ENCODE measurements at places on chromosomes 12 and 14. TPM values are rescaled to one million over a fixed set of nuclear protein-coding genes. Genes with fewer than 3 reads are reported as not detected.

The TROAP gene
- total RNA-seq, result 79.4 TPM

The PRR4 gene
- total RNA-seq, result 7.1 TPM

The AKAP6 gene
- total RNA-seq, result 2.8 TPM

DNA sequence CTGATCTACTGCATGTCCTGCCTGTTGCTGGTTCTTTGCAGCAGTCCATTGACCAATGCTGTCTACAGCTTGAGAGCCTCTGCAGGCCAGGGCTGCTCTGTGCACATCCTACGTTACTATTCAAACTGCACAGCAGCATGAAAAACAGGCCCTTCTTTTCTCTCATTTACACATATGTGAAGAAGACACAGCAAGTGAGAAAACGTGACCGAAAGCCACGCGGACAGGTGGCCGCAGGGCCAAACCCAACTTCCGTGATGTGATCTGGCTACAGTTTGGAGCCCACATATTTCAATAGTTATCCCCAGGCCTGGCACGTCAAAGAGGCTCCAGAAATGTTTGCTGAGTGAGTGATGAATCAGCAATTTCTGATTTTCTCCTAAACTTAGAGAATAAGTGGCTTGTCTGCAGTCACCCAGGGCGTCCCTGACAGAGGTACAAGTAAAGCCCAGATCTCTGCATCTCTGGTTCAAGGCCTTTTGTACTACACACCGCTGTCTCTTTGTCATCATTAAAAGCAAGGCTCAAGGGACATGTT lies 17.9 kb upstream of the TCL1B start:
- no peak overlapping the region for H3K4me3 ChIP-seq
- H3K36me3 ChIP-seq, result no peaks in the 10 kb centered on the region
- DNase-seq, result no peak
- peaks cover 33% of the 10 kb centered on the region for H3K27me3 ChIP-seq
- H3K27ac ChIP-seq, result no peak overlapping the region
- H3K4me1 ChIP-seq, result no peaks in the 10 kb centered on the region

DNA sequence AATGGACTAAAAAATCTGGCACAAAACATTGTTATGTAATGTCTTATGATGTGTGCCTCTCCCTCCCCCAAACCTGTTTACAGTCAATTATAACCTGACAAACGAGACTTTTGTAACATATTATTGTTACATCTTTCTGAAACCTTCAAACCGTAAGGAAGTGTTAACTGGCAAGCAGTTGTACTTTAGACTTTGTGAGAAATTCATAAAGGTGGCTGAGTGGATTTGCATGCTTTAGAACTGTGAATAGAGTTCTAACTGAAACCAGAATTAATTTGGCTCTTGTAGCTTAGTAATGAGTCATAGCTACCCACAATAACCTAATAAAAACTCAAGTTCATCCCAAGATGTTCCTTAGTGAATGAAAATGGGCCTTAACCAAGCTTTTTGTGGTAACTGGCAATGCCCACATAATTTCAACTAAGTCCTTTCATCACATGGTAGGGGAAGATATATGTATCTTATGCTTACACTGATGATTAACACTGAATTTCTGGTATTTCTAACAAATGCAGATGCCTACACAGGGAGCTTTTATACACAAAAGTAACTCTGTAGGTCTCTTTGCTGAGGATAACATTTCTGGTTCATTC lies 29.7 kb downstream of the RAD9B start:
- H3K4me3 ChIP-seq, result no peak overlapping the region
- H3K36me3 ChIP-seq, result 0 out of 2 replicates have a peak, but pooled peaks cover 3% of the 10 kb centered on the region
- no peak overlapping the region for H3K27ac ChIP-seq
- no peaks in the 10 kb centered on the region for H3K27me3 ChIP-seq
- H3K4me1 ChIP-seq, result peaks cover 11% of the 10 kb centered on the region

- H3K27ac ChIP-seq, result no peak overlapping the region
- H3K4me1 ChIP-seq, result no peaks in the 10 kb centered on the region
- H3K36me3 ChIP-seq, result no peaks in the 10 kb centered on the region
- no peak for DNase-seq
- H3K27me3 ChIP-seq, result no peaks in the 10 kb centered on the region
Measured at GRCh38 chr14:38209572-38210557, 2.2 kb downstream of the SSTR1 start.

DNA sequence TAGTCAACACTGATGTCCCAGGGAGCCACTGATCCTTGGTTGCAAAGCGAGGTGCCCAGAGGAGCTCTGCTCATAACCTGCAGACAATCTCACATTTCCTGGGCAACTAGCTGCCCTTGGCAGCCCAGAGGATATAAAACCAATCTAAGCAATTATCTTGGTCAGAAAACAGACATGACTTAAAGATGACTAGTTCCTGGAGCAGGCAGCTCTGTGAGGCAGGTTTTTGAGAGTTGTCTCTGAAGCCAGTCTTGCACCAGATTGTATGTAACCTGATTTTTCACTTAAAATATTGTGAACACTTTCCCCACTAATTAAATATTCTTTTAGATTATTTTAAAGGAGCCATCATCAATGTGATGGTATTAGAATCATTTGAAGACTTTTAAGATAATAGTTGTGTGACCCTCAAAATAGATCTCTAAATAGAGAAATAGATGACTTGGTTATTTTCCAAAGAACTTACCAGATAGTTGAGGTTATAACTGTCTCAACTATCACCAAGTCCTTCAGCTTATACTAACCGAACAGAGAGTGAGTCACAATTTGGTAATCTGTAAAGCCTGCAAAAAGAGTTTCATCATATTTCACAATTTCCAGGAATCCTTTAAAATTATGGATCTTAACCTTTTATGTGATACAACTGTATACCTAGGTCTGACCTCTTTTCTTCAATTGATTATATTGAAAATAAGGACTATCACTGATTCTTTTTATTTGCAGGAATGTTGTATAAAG lies 75.9 kb downstream of the LIN7A start:
- H3K27ac ChIP-seq, result no peak overlapping the region
- no peak for DNase-seq
- H3K36me3 ChIP-seq, result no peaks in the 10 kb centered on the region
- no peaks in the 10 kb centered on the region for H3K27me3 ChIP-seq
- H3K4me3 ChIP-seq, result no peak overlapping the region

The TRIM9 gene
- 1.5 TPM for total RNA-seq

GRCh38 chr14:50335389-50335788 lies 23.3 kb downstream of the DMAC2L start:
- H3K27me3 ChIP-seq, result no peaks in the 10 kb centered on the region
- H3K27ac ChIP-seq, result no peak overlapping the region
- H3K4me3 ChIP-seq, result no peak overlapping the region
- no peaks in the 10 kb centered on the region for H3K36me3 ChIP-seq
- DNase-seq, result no peak

The HOXC4 gene
- 3.8 TPM for total RNA-seq

The IFNG-AS1 gene
- not detected for total RNA-seq

- no peaks in the 10 kb centered on the region for H3K36me3 ChIP-seq
- peak overlapping the region; percentile 90 for H3K27ac ChIP-seq
- H3K4me3 ChIP-seq, result no peak overlapping the region
- H3K27me3 ChIP-seq, result no peaks in the 10 kb centered on the region
Measured at GRCh38 chr14:91383439-91383838, 34.2 kb downstream of the CCDC88C start.

GRCh38 chr14:66600416-66600815 lies 92.5 kb downstream of the GPHN start:
- no peak for DNase-seq
- H3K4me1 ChIP-seq, result peaks cover 8% of the 10 kb centered on the region
- H3K27me3 ChIP-seq, result no peaks in the 10 kb centered on the region
- H3K36me3 ChIP-seq, result no peaks in the 10 kb centered on the region

The BAZ1A gene
- total RNA-seq, result 17.3 TPM

GRCh38 chr12:111429828-111430432 lies 24.2 kb downstream of the SH2B3 start:
- H3K4me3 ChIP-seq, result no peak overlapping the region
- no peaks in the 10 kb centered on the region for H3K36me3 ChIP-seq
- no peak overlapping the region for H3K27ac ChIP-seq
- H3K4me1 ChIP-seq, result peaks cover 39% of the 10 kb centered on the region

DNA sequence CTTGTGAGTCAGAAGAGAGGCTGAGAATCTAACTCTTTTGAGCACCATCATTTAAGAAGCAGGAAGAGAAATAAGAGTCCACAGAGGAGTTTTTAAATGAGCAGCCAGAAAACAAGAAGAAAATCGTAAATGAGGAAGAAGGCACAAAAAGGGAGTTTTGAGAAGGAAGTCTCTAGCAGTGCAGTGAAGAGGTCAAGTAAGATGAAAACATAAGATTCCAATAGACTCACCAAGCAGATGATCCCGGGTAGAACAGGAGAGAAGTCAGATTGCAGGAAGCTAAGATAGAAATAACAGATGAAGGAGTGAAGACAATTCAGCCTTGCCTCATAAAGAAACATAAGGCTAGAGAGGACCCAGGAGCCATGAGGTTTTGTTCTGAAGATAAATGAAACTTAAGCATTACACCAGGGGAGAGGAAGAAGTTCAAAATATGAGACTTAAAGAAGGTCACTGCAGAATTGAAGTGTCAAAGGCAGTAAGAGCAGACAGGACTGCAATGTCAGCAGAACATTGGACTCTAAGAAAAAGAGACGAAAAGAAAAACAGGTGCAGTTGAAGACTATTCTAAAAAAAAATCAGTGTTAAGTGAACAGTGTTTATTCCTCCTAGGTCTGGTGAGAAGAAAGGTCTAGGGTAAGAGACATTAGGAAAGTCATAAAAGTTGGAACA lies 229.0 kb downstream of the SEC23A start:
- peaks cover 7% of the 10 kb centered on the region for H3K4me1 ChIP-seq
- H3K27ac ChIP-seq, result no peak overlapping the region
- DNase-seq, result no peak
- no peaks in the 10 kb centered on the region for H3K27me3 ChIP-seq

- no peak overlapping the region for H3K27ac ChIP-seq
- H3K27me3 ChIP-seq, result peaks cover 88% of the 10 kb centered on the region
- DNase-seq, result no peak
- H3K36me3 ChIP-seq, result no peaks in the 10 kb centered on the region
- H3K4me3 ChIP-seq, result no peak overlapping the region
Measured at GRCh38 chr14:69932391-69932790, 53.2 kb downstream of the SMOC1 start.

GRCh38 chr12:57611827-57612710 lies 834 bp downstream of the ARHGEF25 start:
- H3K27ac ChIP-seq, result no peak overlapping the region
- H3K4me3 ChIP-seq, result no peak overlapping the region
- H3K36me3 ChIP-seq, result no peaks in the 10 kb centered on the region
- DNase-seq, result no peak

All from PC-9 (cell line).